ENCODE measurements at places on chromosomes 6 and 20. TPM values are rescaled to one million over a fixed set of nuclear protein-coding genes. Genes with fewer than 3 reads are reported as not detected.
A peak's percentile ranks its signal among the peaks of the same experiment; 100 is the strongest.

Gene GNAS-AS1
- total RNA-seq, result 2.4 TPM

Gene LTB
- total RNA-seq, result 0.58 TPM

Gene RAMACL
- total RNA-seq, result 0.71 TPM

DNA sequence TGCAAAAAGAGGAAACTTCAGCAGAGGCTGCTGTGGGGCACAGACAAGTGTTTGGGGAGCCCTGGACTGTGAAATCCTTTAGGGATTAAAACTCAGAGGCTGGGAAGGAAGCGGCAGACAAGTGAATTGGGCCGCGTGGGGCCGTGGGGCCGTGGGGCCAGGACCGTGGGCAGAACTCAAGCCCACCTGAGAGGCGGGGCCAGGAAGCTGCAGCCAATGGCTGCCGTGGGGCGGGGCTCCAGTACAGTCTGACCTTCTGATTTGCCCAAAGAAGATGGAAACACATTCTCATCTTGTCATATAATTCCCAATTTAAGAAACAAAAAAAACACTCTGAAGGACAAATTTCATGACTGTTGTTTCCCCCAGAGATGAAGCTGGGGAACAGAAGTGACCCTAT, 55.4 kb downstream of the ANKRD60 start:
- no peaks in the 10 kb centered on the region for H3K36me3 ChIP-seq
- H3K27ac ChIP-seq, result no peak overlapping the region
- DNase-seq, result no peak
- H3K4me1 ChIP-seq, result peaks cover 51% of the 10 kb centered on the region
- H3K4me3 ChIP-seq, result no peak overlapping the region
- H3K27me3 ChIP-seq, result no peaks in the 10 kb centered on the region

DNA sequence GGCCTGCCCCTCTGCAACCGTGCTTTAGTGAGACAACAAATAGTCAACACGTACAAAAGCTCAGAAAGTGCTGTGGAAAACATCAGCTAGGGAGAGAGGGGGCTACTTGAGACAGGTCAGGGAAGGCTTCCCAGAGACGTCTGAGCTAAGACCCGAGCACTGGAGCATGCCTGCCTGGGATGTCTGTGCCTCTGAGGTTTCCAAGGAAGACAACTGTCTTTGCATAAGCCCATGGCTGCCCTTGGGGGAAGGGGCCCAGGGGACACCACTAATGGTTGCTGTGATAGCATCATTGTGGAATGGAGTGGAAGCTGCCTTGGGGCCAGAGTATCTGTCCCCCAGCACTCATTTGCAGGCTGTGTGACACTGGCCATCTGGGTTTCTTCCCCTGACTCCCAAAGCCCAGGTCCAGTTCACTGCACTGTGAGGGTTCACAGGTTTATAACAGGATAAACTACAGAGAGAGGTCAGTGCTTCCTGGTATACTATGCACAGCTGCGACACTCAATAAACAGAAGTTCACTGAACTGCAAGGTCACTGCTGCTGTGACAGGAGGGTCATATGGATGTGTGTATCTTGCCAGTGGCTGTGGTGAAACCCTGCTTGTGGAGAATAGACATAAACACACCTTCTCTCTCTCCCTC, 1.5 kb upstream of the ARFGEF2 start:
- H3K27ac ChIP-seq, result no peak overlapping the region
- DNase-seq, result no peak
- peaks cover 14% of the 10 kb centered on the region for H3K4me1 ChIP-seq
- no peaks in the 10 kb centered on the region for H3K27me3 ChIP-seq
- no peaks in the 10 kb centered on the region for H3K36me3 ChIP-seq
- no peak overlapping the region for H3K4me3 ChIP-seq

DNA sequence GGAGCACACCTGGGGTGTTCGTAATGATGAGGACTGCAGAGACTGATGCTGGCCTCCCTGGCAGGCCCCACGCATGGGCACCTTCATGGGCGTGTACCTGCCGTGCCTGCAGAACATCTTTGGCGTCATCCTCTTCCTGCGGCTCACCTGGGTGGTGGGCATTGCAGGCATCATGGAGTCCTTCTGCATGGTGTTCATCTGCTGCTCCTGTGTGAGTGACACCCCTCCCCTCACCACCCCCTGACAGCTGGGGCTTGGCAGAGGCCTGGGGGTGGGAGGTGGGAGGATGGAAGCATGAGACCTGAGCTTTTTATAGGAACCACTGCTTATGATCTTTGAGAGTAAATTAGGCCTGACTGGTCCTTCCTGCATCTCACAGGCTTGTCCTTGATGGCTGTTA, 6.7 kb downstream of the SLC12A5 start:
- no peak overlapping the region for H3K27ac ChIP-seq
- H3K4me1 ChIP-seq, result no peaks in the 10 kb centered on the region
- no peak overlapping the region for H3K4me3 ChIP-seq
- DNase-seq, result no peak

DNA sequence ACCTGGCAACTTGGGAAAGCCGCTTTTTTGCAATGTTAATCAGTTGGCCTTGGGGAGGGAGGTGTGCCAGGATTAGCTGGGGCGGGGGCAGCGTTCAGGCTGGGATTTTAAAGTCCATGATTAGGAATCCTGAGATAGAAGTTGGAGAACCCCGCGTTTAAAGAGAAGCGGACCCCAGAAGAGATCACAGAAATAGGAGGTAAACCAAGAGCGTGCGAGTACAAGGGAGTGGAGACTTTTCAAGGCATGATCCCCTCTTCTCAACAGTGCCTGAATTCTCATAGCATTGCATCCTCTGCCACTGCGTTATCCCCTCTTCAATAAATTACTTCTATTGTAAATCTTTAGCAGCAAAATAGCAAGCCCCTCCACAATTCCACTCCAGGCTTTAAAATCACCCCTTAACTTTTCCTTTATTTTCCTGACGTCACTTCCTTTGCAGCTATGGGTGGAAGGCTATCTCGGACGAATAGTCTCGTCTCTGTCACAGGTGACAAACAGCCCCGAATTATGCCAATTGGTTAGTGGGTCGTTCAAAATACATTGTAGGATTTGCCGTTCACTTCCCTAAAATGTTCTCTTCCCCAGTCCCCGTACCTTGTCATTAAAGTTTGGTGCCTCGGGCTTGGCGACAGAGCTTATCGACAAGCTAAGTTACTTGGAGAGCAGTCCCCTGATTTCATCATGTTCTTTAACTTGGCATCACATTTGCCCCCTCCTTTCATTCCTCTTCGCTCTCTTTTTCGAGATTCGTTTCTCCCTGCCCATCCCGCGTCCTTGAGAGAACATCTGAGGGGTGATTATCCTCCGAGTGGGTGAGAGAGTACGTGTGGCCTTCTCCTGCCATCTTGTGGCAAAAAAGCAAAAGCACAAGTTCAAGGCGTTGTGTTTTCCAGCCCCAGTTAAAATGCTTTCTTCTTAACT, 17.1 kb downstream of the OR2B2 start:
- H3K27me3 ChIP-seq, result no peaks in the 10 kb centered on the region
- peak overlapping the region; percentile 88 for H3K4me3 ChIP-seq
- no peaks in the 10 kb centered on the region for H3K36me3 ChIP-seq
- peak; percentile 95 for DNase-seq

All from muscle of leg (tissue), 16 donors.